ENCODE measurements at places on chromosomes 13 and 19.

DNA sequence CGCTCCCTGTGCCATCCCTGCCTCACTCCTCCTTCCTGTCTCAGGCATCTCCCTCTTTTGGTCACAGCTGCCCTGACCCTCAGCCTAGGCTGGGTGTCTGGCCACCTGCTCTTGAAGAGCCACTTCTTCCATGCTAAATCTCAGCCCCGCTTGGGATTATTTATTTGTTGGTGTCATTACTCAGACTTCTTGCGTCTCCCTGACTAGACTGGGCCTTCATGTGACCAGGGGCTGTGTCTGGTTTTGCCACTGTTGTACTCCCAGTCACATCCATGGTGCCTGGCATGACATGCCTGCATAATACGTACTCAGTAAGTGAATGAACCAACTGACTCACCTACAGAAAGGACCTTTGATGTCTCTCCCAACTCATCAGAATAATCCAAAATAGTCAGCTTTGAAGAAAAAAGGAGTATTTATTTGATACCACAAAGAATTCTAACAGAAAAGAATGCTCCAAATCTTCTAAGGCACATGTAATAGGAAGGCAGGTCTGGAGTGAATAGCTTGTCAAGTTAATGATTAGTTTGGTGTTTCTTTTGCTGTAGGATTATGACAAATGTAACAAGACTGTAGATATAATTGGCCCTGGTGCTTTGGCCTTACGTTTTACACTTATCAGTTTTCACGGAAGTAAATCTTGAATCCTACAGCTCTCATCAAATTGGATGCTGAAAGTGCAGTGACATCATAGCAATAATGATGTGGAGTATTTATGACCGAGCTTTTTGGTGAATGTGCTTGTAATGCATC, 84.0 kb downstream of the ALOX5AP start:
- DNase-seq, result no peak

DNA sequence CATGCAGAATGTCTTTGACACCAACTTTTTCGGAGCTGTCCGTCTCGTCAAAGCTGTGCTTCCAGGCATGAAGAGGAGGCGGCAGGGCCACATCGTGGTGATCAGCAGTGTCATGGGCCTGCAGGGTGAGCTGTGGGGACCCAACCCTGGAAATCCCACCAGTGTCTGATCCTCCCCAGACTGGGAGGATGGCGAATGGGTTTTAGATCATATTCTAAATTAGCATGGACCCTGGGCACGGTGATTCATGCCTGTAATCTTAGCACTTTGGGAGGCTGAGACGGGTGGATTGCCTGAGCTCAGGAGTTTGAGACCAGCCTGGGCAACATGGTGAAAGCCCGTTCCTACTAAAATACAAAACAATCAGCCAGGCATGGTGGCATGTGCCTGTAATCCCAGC, 5.5 kb downstream of the RDH8 start:
- peak; percentile 21 for DNase-seq

GRCh38 chr19:24033301-24033962, 53.6 kb upstream of the ZNF254 start:
- DNase-seq, result peak; percentile 96

DNA sequence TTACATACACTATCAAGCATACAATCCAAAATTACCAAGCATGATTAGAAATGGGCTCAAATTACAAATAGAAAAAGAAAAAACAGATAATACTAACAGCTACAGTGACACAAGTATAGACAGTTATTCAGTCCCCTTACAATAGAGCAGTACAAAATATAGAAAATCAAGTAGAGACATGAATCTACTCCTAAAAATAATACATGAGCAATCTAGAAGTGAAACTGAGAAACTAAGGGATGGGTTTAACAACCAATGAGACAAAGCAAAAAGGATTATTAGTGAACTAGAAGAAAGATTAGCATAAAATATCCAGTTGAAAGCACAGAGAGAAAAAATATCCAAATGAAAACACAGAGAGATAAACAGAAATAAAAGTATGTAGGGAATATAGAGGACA, 426.7 kb downstream of the TBC1D4 start:
- no peak for DNase-seq

- DNase-seq, result no peak
Observed at GRCh38 chr13:43583321-43583720, 203.5 kb downstream of the ENOX1 start.

- no peak for DNase-seq
Observed at GRCh38 chr19:48726556-48726955, 7.0 kb upstream of the MAMSTR start.

GRCh38 chr19:7482584-7483439, 6.0 kb downstream of the PEX11G start:
- peak; percentile 18 for DNase-seq

GRCh38 chr13:81319351-81319750, 978.4 kb upstream of the SPRY2 start:
- DNase-seq, result no peak

GRCh38 chr13:102227741-102228140, 174.1 kb downstream of the FGF14 start:
- DNase-seq, result no peak

GRCh38 chr19:35628565-35629331, at the start of gene RBM42:
Gene RBM42 (plus strand): TSS chr19:35629036. CDS start chr19:35629154, 118 bp downstream.
- DNase-seq, result peak; percentile 100

DNA sequence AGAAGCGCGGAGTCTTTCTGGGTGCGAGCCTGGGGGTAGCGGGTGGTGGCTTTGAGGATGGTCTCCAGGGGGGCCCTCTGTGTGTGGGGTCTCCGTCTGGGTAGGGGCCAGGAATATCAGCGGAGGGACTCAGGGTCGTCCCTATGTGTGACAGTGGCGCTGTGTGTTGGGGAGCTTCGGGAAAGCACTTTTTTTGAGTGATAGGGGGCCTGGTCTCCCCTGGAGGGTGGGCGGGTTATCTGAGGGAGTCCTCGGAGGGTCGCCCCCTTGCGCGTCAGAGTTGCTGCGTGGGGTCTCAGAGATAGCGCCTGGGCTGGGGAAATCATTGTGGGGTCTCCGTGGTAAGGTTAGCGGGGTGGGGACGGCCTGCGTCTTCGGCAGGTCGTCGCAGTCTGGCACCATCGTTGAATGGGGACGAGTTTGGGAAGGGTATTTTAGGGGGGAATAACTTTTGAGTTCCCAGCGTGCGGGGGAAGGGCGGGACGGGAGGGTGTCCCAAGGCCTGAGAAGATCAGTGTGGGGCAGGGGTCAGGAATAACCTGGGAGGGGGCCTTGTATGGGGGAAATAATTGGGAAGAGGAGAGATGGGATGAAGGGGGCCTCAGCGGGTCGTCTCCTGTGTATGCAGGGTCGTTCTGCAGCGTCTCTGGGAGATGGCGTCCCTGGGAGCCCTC, 857 bp downstream of the IER2 start:
- DNase-seq, result no peak

- no peak for DNase-seq
Observed at GRCh38 chr13:110329258-110329657, 22.2 kb downstream of the COL4A2 start.

DNA sequence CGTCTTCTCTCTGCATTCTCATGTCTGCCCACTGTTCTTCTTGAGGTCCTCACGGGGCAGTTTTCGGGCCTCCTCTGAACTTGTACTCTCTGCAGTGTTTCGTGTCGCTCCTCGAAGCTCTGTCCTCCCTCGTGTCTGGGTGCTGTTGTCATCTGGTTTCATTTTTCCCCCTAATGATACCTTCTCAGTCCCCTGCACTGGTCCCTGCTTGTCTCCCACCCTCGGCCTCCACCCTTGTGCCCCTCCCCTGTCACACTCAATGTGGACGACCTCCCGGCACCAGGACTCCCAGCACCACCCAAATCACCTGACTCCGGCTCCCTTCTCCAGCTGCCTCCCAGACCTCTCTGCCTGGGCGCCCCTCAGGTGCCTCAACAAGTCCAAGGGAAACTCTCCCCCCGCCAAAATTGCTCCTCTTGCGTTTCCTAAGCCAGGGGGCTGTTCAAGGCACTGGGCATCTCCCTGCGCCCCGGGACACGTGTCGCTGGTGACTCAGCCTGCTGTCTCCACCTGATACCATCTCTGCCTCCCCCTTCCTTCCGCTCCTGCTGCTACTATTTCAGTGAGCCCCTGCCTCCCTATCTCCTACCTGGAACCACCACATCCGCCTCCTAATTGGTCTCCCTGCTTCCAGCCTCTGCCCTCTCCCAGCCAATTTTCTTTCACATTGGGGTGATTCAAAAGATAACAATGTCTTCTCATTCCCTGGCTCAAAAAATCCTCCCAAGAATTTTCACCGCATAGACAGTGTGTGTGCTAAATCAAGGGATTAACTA, 49.5 kb downstream of the RFX2 start:
- peak; percentile 58 for DNase-seq

- no peak for DNase-seq
Observed at GRCh38 chr19:3698386-3698950, 1.8 kb downstream of the PIP5K1C start.

GRCh38 chr13:114313061-114313860, 1.0 kb upstream of the CHAMP1 start:
- peak; percentile 80 for DNase-seq

- DNase-seq, result peak; percentile 86
Observed at GRCh38 chr19:40585241-40585981, 8.7 kb downstream of the SHKBP1 start.

GRCh38 chr19:34075661-34076091, 96.6 kb upstream of the LSM14A start:
- peak; percentile 2 for DNase-seq

DNA sequence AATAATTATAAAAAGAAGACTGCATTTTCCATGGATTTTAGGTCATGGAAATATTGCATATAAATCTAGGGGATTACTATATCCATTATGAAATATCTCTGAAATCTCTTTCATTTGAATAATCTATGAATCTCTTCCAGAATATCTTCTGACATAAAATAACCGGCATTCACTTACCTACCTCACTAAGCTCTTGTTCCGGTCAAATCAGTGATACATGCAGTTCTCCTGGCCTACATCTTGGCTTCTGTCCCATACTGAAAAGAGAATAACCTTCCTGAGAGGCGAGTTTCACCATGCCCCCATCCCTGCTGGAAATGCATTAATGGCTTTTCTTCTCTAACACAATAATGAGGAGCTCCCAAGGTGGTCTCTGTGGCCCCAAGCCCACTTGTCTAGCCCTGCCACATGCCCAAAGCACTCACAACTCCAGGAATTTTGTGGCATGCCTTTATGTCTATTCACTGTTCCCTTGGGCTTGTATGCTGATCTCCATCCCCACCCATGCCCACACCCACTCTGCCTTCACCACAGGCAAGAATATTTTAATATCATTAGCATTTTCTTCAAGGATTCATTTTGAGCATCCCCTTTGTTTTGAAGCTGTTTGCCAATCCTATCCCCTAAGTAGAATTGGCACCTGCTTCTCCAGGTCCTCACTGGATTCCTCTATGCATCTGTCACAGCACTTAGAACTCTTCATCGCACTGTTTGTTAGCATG, 401.6 kb downstream of the COG6 start:
- DNase-seq, result no peak

DNA sequence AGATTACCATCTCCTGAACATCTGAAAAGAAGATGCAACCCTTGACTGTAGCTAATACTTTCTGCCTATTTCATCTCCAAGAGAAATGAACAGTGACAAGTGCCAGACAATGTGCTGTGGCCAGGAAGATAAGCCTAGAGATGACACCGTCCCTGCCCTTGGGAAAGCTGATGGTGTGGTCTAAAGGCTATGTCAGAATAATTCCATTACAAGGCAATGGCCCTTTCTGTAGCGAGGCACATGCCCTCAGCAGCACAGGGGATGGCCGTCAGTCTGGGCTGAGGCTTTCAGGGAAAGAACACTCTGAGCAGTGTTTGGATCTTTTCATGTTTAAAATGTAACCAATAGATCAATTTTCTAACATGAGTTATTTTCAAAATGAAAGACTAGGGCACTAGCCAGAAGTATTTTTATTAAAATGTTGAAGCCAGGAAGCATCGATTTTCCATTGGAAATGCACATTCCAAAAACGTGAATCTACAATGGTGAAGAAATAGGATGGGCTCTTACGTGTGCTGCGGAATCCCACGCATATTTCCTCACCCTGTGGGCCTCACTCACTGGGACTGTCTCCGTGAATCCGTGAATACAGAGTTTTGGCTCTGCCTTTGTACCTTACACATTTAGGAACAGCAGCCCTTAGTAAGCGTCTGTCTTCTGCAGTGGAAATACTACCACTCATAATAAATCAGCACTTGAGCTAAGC, 22.0 kb downstream of the COL4A1 start:
- no peak for DNase-seq

DNA sequence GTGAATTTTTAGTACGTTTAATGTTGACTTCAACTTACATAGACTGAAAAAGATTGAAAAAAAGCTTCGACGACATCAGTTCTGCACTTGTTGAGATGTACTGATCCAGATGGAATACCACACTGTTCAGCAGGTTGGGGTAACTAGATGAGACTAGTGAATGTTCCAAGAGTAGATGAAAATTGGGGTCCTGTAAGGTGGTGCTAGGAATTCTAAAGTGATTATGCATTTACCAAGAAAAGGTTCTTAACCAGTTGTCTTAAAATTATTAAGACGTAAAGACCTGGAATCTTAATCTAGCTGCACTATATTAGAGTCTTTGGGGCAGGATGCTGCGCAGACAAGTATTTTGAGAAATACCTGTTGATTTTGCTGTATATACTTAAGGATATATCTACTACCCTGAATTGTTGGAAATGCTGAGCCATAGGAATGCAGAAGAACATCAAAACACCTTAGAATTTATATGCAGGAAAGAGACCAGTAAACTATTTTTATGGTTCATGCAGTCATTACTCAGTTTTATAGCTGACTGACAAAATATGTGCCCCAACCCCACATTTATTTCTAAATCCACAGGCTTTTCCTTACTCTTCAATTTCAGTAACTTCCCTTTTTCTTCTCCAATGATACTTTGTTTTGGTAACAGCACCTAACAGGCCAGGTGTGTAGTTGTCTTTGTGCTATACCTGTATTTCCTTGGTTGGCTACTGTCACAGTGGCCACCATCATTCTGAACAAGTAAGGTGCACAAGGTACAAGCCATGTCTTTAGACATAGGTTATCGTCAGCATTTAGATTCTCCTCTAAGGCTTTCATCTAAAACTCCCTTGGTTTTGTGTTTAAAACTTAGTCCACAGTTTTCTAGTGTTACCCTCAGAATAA, 8.6 kb downstream of the MIR17HG start:
- DNase-seq, result no peak

DNA sequence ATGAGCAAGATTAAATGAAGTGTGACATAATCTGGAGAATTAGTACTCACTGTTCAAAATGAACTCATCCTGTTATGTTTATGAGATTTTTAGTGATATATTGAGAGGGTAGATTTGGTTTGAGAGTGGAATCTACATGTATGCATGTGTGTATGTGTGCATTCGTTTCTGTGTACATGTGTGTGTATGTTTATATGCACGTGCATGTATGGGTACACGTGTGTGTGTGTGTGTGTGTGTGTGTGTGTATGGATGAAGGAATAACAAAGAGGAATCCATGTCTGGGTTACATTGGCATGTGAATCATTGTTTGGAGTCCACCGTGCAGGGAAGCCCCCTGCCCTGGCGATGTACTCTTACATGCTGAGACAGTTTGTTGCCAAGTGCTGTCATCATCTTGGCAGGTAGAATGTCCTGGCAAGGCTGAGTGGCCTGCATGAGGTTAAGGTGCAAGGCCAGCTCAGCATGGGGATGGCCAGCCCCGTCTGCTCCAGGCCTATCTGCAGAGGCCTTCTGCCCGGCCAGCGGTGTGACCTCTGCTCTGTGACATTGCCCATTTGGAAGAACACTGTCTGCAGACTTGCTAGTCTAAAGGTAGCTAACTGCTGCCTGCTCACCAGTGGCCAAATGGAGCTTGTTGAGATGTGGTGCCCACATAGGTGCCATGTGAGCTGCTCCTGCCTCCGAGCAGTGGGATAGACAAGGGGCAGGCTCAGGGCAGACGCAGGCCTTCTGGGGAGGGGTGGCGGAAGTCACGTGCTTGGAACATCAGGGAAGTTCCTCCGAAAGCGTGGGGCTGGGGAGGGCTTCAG, 222.3 kb downstream of the TEX29 start:
- no peak for DNase-seq

GRCh38 chr19:29760752-29761502, 45.9 kb upstream of the C19orf12 start:
- DNase-seq, result no peak
